ENCODE measurements at places on chromosomes 11 and 22. TPM values are rescaled to one million over a fixed set of nuclear protein-coding genes. Genes with fewer than 3 reads are reported as not detected.

GRCh38 chr22:41920271-41920976, 5.5 kb upstream of the SHISA8 start:
- DNase-seq, result no peak

DNA sequence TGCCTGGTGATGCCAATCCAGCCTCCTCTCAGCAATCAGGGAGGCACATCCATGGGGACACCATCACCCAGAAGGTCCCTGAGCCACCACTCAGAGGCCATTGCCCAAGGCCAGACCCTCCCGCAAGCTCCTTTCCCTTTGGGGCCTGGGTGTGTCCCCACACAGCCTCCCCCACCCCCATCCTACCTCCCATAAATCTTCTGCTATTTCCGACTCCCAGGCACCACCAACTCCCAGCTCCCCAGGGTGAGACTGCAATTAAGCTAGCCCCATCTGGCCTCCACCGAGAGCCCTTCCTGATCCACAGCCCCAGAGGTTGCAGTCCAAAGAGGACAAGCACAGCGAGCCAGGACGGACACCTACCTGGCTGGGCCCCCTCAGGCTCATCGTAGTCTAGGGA, 6.3 kb downstream of the ARHGAP1 start:
- DNase-seq, result no peak

DNA sequence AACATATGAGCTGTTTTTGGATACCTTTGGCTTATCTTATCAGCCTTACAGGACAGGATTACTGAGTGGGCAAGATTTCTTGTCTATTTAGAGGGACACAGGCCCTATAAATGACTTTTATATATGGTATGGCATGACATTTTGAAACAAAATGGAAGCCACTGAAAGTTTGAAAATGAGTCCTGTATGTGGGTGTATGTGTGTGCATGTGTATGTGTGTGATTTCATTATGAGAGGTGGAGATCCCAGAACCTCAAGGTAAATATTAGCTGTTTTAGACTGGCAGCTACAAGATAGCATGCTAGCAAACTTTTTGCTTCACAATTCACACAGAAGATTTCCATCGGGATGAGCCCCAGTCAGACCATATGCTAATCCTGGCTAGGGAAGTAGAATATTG, 970.5 kb upstream of the CCDC90B start:
- no peak for DNase-seq

GRCh38 chr11:46363031-46363407, 15.8 kb downstream of the DGKZ start:
- DNase-seq, result peak; percentile 40

- DNase-seq, result no peak
Measured at GRCh38 chr11:116388146-116388545, 384.6 kb downstream of the BUD13 start.

CRYBB3 gene
- not detected for polyA plus RNA-seq

OR4D5 gene
- not detected for polyA plus RNA-seq

HEPHL1 gene
- polyA plus RNA-seq, result not detected

CHRDL2 gene
- 5.4 TPM for polyA plus RNA-seq

SCGB1D2 gene
- not detected for polyA plus RNA-seq

GRCh38 chr22:30204742-30205111, 41.8 kb downstream of the LIF start:
- DNase-seq, result no peak

DNA sequence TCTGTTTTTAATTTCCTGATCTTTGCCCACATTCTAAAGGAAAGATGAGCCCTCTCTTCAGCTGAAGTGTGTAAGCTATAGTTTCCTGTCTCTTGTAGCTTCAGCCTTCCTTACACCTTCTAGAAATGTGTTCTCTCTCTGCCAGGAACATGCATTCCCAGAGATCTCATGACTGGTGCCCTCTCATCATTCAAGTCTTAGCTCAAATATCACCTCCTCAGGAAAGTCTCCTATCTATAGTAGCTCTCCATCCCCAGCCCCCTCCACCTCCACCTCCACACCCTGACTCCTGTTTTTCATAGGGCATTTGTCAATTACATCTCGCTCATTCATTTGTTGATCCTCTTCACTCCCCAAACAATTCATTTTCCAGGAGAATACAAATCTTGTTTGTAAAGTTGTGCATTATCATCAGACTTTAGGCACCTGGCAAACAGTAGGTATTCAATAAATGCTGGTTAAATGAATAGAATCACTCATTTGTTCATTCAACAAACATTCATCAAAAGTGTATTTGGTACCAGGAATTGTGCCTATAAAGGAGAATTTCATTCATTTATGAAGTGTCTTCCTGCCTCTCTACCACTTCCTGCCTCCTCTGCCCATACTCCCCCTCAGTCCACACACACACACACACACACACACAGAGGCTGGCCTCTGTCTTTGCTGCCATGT, 160.3 kb downstream of the BBOX1 start:
- DNase-seq, result no peak

OR52M1 gene
- not detected for polyA plus RNA-seq

DNA sequence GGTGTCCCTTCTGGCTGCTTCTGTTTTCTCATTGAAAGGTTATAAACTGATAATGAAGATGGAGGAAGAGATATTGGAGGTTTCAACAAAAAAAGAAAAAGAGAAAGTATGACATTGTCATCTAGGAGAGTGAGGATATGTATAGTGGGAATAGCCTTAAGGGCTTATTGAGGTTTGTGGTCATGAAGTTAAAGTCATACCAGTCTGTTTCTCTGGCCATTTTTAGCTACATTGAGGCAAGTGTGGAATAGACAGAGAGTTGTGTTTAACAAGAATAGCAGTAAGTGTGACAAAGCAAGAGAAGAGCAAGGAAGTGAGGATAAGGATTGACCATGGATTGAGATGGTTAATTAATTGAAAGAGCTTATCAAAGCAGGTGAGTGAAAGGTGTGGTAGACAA, 110.4 kb downstream of the ELP4 start:
- no peak for DNase-seq

APOL6 gene
- polyA plus RNA-seq, result 1.9 TPM

DNA sequence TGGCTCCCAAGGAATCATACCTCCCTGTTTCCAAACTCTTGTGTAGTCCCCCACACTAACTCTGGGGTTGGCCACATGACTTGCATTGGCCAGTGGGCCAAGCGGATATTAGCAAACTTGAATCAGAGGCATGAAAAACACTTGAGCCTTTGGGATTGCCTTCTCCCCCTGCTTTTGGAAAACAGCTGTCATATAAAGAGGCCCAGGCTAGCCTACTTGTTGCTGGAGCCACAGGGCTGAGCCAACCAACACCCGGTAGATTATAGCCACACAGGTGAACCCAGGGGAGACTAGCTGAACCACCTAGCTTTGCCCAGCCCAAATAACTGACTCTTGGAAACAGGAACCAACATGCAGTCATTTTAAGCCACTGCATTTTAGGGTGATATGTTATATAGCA, 354.8 kb downstream of the TENM4 start:
- DNase-seq, result no peak

- no peak for DNase-seq
Measured at GRCh38 chr11:75778962-75779361, 10.4 kb downstream of the DGAT2 start.

All from A549 (cell line).